ENCODE measurements at places on chromosomes 16 and 17. TPM values are rescaled to one million over a fixed set of nuclear protein-coding genes. Genes with fewer than 3 reads are reported as not detected.

DNA sequence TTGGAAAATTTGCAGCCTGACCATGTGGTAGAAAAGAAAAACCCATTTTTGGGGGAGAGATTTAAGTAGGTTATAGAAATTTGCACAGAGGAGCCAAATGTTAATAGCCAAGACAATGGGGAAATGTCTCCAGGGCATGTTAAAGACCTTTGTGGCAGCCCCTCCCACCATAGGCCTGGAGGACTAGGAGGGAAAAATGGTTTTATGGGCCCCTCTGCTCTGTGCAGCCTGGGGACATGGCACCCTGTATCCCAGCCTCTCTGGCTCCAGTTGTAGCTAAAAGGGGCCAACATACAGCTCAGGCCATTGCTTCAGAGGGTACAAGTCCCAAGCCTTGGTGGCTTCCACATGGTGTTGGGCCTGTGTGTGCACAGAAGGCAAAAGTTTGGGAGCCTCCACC is 245.9 kb upstream of the AXIN2 start:
- H3K4me3 ChIP-seq, result no peak overlapping the region
- DNase-seq, result no peak
- no peak overlapping the region for H3K27ac ChIP-seq

GRCh38 chr16:89498839-89499238 is 8.5 kb upstream of the ANKRD11 start:
- no peaks in the 10 kb centered on the region for H3K4me1 ChIP-seq
- no peaks in the 10 kb centered on the region for H3K36me3 ChIP-seq
- no peak overlapping the region for H3K4me3 ChIP-seq
- no peak overlapping the region for H3K27ac ChIP-seq

DNA sequence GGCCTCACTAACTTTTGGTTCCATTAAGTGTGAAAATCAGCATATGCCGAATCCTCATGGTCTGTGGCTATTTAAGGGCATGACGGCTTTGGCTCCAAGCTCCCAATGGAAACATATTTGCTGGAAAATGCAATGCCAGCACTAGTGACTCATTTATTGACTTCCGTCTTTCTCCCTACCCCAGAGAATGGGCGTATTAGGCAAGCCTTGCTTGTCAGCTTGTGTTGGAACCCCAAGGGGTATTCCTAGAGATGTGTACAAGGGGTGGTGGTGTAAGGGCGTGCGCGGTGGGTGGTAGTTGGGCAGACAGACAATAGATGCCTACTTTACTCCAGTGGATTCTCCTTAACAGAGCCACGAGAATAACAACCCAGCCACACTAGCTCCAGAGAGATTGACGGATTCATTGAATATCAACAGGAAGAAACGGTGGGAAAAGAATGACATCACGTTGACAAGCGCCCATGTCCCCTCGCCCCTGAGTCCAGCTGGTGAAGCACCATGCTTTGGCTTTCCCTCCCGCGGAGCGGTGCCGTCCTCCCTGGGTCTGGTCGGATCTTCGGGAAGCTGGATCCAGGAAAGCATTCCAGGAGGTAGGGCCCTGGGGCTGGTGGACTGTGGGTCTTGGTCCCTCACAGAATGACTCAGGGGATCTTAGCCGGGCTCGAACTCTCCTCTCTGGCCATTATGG is 10.3 kb downstream of the CD300LB start:
- DNase-seq, result no peak
- peak overlapping the region; percentile 59 for H3K27ac ChIP-seq
- no peaks in the 10 kb centered on the region for H3K4me1 ChIP-seq
- no peaks in the 10 kb centered on the region for H3K27me3 ChIP-seq
- H3K4me3 ChIP-seq, result no peak overlapping the region

DNA sequence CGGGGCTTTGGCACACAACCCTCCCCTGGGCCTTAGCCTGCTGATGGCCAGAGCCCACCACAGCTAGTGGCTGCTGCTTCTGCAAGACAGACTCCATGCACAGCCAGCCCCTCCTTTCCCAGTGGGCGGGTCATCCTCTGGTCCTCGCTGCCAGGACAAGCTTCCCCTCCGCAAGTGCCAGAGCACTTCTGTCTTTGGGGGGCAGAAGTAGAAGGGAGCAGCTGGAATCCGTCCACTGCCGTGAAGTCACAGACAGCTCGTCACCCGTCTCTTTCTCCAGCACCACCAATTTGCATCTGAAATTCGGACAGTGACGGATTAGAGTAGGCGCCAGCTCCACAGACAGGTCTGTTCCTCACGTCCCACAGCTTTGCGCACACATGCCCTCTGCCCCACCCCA is 31.3 kb upstream of the NAT9 start:
- H3K4me3 ChIP-seq, result no peak overlapping the region
- no peak for DNase-seq
- no peak overlapping the region for H3K27ac ChIP-seq
- H3K27me3 ChIP-seq, result no peaks in the 10 kb centered on the region
- no peaks in the 10 kb centered on the region for H3K4me1 ChIP-seq
- no peaks in the 10 kb centered on the region for H3K36me3 ChIP-seq

DNA sequence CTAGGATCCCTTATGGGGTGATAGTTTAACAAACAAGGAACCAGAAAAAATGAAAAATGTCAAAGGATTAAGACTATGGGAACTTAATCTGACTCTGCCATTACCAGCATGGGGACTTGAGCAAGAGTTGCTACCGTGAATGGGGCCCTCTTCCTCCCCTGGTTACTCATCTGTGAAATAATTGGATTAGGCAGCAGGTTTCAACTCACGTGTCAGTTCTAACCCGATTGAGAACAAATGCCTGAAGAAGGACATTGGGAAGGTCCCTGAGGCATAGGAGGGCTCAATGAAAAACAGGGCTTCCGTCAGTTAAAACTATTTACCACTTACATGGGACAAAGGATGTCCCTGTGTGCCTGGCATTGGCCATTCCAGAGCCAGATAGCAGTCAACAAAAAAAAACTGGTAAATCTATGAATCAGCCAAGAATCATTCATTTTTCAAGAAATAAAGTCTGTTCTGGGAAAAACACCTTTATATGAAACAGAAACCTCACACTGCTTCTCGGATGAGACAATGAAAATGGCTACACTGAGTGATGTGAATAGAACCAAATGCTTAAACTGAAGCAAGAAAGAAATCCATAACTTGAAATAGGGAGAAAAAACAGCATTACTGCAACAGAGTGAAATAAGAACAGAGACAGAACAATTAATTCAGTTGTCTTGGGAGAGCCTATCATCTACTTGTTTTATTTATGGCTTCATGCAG is 104.3 kb downstream of the ADAMTS18 start:
- H3K4me3 ChIP-seq, result no peak overlapping the region
- H3K36me3 ChIP-seq, result no peaks in the 10 kb centered on the region
- no peak for DNase-seq

- H3K36me3 ChIP-seq, result no peaks in the 10 kb centered on the region
- DNase-seq, result no peak
- H3K27me3 ChIP-seq, result no peaks in the 10 kb centered on the region
- H3K27ac ChIP-seq, result no peak overlapping the region
These were observed 281.7 kb upstream of the ZFHX3 start for GRCh38 chr16:73329358-73330286.

GRCh38 chr16:67198238-67198734 is 645 bp upstream of the ELMO3 start:
- no peaks in the 10 kb centered on the region for H3K27me3 ChIP-seq
- H3K4me1 ChIP-seq, result peaks cover 16% of the 10 kb centered on the region
- no peak for DNase-seq
- H3K36me3 ChIP-seq, result peaks cover 24% of the 10 kb centered on the region
- no peak overlapping the region for H3K27ac ChIP-seq

GRCh38 chr17:57634713-57635465 is 110.2 kb downstream of the CCDC182 start:
- no peaks in the 10 kb centered on the region for H3K27me3 ChIP-seq
- no peak overlapping the region for H3K27ac ChIP-seq
- no peak overlapping the region for H3K4me3 ChIP-seq
- no peaks in the 10 kb centered on the region for H3K36me3 ChIP-seq

- no peaks in the 10 kb centered on the region for H3K36me3 ChIP-seq
- H3K27me3 ChIP-seq, result no peaks in the 10 kb centered on the region
- no peak for DNase-seq
These were observed 38.4 kb downstream of the BAHCC1 start for GRCh38 chr17:81433656-81434055.

GRCh38 chr16:10752843-10753523 is 9.3 kb downstream of the NUBP1 start:
- H3K4me3 ChIP-seq, result no peak overlapping the region
- H3K27ac ChIP-seq, result no peak overlapping the region
- no peak for DNase-seq
- peaks cover 3% of the 10 kb centered on the region for H3K36me3 ChIP-seq

- H3K27me3 ChIP-seq, result no peaks in the 10 kb centered on the region
- peaks cover 24% of the 10 kb centered on the region for H3K4me1 ChIP-seq
- no peak overlapping the region for H3K4me3 ChIP-seq
These were observed 34.7 kb downstream of the ANKRD40 start for GRCh38 chr17:50672831-50673551.

The CD7 gene
- 1.1 TPM for total RNA-seq

The ALOX12 gene
- 0.17 TPM for total RNA-seq

The FTSJ3 gene
- total RNA-seq, result 12.9 TPM

The CCL2 gene
- total RNA-seq, result 4.0 TPM

The SHBG gene
- total RNA-seq, result 70.2 TPM

Measured in right lobe of liver (tissue), 6 donors.